ENCODE measurements at places on chromosomes 11 and 22.

DNA sequence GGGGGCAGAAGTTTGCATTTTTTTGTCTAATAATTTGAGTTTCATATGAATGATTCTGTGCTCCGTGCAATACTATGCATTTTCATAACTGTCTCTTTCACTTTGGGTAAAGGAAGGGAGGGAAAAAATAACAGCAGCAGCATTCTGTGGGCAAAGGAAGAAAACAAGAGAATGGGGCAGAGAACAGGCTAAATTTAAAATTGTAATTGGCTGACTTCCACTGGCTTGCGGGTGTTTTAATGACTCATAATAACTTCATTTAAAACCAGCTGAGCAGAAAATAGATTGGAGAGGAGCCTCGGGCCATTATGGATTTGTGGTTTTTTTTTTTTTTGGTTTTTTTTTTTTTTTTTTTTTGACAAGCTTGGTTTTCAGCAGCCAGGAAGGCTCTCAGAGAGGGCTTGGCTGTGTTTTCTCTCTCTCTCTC is 107.4 kb downstream of the ZBTB16 start:
- peak; percentile 15 for DNase-seq

DNA sequence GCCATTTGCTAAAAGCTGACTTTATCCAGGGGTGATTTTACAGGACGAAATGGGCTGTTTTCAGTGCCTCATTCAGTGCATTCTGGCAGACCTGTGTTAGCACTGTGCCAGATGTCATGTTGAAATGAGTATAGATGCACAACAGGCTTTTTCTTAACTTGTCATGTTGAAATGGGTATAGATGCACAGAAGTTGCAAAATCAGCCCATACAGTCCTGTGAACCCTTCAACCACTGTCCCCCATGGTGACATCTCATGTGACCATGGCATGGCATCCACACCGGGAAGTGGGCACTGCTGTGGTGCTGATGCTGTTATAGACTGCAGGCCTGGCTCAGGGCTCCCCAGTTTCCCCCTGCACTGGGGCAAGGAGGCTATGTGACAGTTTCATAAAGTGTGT is 2.5 kb downstream of the TALDO1 start:
- no peak for DNase-seq

GRCh38 chr11:44030996-44031395 is 16.8 kb upstream of the ACCSL start:
- no peak for DNase-seq

DNA sequence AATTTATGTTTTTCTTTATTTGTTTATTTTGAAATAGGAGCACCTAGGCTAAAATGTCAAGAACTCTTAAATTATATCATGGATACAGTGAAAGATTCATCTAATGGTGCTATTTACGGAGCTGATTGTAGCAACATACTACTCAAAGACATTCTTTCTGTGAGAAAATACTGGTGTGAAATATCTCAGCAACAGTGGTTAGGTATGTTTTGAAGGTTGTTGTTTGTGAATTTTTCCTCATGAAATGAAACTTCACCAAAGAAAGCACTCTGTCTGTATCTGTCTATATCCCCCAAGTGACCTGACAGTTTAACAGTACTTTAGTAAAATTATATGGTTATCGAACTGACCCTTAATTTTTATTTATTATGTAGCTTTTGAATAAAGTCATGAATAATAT is 12.8 kb downstream of the ATM start:
- DNase-seq: no peak

- peak; percentile 3 for DNase-seq
Observed at GRCh38 chr11:32006799-32007388, 84.0 kb upstream of the RCN1 start.

DNA sequence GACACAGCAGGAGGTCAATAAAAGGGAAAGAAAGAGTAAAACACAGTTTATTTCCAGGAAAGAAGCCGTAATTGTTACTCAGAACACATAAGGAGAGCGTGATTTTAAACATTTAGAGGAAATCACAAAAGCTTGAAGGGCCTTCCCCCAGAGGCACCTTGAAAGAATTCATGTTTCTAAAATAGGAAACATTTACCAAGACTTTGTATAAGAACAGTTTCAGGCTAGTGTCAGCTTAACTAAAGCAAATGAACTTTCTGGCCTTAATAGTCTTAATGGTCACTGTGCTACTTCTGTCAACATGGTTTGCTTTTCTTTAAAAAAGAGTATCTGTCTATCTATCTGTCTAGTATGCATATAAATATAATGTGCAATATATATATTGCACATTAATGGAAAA is 208.8 kb downstream of the CNTN5 start:
- no peak for DNase-seq

DNA sequence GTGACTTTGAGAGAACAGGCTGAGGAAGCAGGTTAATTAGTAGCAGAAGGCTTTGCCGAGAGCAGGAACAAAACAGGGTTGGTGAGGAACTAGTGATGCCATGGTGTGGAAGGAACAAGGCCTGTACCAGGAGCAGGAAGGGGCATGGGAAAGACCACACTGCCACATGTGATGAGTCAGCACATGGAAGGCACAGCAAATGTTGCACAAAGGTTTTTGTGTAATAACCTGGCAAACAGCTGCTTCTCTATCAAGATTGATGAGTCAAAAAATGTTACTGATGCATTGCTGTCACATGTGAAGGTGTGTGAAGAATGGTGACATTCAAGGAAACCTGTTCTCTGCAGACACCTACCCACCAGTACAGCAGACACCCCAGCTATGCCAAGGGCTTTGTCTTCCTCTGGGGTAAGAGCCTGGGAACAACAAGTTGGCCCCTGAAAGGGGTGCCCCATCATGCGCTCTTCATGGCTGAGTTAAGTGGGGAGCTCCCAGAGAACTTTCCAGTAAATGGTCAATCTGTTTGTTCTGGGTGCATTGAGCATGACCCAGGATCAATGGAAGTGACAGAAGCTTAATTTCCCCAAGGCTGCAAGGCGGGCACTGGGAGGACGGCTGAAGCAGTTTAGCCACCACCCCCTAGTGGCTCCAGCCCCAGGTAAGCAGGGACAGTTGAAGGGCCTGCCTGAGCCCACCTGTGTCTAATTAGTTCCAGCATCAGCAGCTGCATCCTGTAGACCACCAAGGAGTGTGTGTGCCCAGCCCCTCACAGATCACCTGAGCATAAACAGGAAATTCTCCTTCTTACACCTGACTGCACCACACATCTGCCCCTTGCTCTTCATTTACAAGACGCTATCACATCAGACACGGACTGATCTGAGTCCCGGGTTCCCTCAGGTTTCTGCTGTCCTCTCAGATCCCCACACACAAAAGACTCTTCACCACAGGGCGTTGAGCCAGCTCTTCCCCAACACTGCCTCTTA is 47.6 kb downstream of the GGTLC2 start:
- no peak for DNase-seq

DNA sequence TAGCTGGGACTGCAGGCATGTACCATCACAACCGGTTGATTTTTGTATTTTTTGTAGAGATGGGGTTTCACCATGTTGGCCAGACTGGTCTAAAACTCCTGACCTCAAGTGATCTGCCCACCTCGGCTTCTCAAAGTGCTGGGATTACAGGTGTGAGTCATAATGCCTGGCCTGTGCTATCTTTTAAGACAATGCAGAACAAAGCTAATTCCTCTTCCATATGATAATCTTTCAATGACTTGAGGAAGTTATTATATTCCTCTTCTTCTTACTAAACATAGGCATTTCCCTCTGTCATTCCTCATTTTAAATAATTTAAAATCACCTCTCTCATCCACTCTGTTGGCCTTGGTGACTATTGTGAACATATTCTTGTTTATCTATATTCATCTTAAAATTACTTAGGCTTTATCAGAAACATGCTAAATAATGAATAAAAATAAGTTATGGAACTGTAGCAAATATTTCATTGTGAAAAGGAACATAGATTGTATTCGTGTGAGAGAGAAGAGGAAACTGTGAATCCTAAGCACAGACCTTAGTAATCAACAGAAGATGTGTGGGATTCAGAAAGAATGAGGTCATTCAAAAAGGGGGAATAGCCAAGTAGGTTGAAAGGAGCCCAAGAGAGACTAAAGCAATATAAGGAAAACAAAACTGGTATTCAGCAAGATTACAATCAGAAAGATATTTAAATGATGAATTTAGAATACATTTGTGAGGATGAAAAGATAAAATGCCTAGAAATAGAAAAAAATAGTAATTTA is 269.4 kb downstream of the TTC28 start:
- DNase-seq: no peak

DNA sequence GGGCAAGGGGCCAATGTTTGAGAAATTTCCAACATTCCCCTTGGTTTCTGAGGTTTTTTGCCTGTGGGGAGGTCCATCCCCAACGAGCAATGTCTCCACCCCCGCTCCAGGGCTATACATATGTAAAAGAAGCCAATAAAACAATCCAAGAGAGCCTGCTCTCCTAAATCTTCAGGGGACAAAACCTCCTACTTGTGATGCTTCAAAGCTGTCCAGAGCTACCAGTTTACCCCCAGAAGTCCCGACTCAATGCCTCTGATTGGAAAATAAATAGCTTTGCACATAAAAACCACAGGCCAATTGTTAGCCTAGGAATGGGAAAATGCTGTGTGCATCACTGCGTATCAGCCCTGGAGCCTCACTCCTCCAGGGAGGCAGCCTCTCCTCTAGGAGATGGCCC is 66.0 kb upstream of the PAX6 start:
- DNase-seq: no peak

- DNase-seq: no peak
Observed at GRCh38 chr22:32132126-32132525, 27.0 kb downstream of the C22orf42 start.

GRCh38 chr11:91967026-91967690 is 257.5 kb upstream of the FAT3 start:
- no peak for DNase-seq

Measured in NCI-H774 (cell line).